RWPE1 (cell line): ENCODE measurements at places on chromosomes 2 and 18.

DNA sequence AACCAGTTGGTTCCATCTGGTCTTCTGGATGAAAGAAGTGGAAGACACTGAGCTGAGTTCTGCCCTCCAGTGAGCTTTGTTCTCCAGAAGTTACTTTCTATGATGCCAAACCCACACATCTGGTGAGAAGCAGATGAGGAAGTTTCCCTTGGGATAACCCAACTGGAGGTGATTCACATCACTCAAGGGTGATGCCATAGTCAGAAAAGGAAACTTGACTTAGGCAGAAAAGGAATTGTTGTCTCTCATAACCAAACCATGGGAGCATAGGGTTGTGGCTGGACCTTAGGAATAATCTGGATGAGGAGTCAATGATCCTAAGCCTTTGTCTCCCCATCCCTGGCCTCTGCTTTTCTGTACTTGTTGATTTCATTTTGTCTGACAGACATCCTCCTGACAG lies 43.7 kb downstream of the CDC42EP3 start:
- DNase-seq: no peak

DNA sequence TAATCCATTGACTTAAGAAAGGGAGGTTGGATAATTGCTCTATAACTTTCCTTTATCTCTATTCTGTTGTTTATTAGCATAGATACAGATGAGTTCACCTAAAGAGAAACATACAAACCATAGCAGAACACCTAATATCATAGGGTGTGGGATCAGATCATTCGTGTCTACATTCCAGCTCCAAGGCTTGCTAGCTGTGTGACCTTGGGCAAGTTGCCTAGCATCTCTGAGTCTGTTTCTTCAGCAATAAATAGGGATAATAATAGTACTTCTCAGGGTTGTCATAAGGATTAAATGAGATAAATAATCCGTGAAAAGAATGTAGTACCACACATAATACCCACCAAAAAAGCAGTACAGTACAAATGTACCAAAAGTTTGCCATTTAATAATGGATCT lies 126.2 kb downstream of the PLB1 start:
- no peak for DNase-seq

DNA sequence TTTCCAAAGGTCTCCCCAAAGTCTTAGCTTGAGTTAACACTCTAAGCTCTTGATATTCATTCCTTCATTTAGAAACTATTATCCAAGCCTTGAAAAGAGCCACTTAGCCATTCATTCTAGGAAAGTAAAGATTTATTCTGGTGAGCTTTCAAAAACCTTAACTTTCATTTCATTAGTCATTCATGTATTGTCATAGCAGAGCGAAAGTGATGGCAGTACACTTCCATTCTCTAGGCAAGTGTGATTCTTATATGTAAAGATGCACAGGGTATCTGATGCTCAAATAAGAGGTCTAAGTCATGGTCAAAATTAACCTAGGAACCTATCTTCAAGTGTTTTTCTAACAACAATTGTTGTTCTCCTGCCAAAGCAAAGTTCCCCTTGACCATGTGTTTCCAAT lies 553.0 kb upstream of the FANCL start:
- DNase-seq: no peak

DNA sequence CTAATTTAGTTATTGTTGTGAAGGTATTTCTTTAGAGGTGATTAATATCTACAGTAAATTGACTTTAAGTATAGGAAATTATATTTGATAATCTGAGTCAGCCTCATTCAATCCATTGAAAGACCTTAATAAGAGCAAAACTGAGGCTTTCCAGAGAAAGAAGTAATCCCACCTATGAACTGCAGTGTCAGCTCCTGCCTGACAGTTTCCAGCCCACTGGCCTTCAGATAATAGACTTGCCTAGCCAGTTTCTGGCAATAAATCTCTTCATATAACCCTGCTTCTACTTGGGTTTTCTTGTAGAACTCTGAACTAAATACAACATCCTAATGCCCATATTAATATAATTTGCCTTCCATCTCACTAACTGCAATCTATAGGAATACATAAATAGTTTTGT lies 437.9 kb upstream of the UBE2E3 start:
- DNase-seq: no peak

- DNase-seq: no peak
Measured at GRCh38 chr2:86420913-86421312, 20.3 kb upstream of the KDM3A start.

DNA sequence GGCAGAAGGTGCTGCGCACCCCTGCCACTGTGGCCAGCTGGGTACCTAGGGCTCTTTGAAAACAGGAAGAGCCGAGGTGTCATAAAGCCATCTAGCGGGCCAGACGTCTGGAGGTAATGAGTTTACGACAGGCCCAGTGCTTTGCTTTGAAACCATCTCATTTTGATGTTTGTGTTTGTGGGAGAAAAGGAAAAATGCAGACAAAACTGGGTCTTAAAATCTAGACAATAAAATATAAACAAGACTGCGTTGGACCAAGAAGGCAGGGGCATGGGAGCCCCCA lies 3.2 kb downstream of the HOXD9 start:
- DNase-seq: no peak

- no peak for DNase-seq
Measured at GRCh38 chr2:59578349-59578748, 975.1 kb downstream of the BCL11A start.

DNA sequence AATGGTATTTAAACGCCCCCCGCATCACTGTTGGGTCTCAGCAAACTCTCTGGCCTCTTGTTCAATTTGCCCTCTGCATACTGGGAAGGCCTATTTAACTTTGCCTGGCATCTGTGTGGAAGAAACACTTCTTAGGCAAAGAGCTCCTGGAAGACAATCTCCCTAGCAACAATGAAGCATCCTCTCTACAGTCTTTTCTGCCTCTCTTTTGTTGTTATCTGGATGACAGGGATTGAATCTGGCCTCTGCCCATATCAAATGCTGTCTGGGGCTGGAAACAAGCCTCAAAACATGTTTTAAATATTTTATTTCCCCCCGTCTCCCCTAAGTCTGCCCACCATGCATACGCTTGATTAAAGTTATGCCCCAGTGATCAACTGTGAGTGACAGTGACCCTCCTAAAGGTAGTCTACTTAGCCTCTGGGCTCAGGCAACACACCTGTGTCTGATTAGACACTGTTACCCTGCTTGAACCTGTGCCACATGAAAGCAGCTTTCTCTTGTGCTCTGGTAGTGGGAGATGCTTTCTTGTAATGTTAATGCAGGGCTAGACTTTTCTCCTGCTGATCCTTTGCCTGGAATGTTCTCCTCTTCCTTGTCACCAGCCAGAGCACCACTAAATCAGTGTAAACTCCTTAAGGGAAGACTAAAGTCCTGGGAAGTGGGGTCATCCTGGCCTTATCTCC lies 34.9 kb downstream of the CDC42EP3 start:
- no peak for DNase-seq

- no peak for DNase-seq
Measured at GRCh38 chr18:35547008-35547605, 34.4 kb upstream of the GALNT1 start.

GRCh38 chr2:17052001-17052400 lies 386.4 kb upstream of the CYRIA start:
- no peak for DNase-seq

DNA sequence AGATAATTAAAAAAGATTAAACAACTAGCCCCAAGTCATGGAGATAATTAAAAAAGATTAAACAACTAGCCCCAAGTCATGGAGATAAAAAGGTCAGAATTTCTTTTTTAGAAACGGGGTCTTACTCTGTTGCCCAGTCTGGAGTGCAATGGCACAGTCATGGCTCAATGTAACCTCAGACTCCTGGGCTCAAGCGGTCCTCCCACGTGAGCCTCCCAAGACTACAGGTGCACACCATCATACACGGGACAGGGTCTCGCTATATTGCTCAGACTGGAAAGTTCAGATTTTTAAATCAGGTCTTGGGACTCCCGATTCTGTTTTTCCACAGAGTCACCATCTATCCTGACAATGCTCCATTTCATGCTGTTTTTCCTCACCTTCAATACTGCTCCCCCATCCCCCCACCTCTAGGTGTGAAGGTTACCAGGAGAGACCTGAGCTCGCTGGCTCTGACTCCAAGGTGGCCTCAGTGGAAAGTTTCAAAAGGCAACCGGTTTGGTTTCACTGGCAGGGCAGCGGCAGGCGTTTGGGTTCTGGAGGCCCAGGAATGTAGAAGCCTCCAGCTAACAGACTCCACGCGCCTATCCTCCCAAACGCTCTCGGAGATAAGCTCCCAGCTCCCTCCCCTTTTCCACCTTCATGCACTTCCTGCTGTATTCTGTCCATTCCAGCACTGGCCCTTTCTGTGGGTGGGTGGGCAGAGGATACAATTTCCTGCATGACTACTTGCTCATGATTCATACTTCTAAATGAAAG lies 2.9 kb upstream of the SEMA4C start:
- DNase-seq: no peak

DNA sequence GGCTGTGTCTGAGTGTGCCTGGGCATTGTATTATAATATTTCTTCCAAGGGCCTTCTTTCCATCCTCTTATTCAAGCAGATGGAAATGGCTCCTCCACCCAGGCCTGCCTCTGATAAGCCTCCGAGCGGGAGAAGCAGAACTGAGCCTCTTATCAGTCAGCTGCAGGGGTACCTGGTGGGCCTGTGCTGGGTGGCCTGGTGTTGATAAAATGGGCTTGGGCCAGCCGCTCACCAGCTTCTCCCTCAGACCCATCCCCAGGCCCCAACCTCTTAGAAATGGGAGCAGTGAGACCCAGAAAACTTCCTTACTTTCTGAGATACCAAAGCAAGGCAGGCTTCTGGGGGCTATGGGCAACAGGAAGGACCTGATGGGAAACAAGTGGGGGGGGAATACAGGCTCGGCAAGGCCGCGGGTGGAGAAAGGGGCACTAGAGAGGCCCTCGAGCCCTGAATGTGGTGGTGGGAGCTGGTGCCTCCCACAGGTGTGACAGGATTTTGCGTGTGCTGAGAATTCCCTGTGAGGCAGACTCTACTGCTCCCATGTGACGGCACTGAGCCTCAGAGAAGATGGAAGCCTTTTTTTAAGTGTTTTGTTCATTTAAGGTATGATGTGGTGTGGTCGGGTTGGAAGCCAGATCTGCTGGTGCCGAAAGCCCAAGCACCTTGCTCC lies 18.3 kb downstream of the GYPC start:
- DNase-seq: no peak

DNA sequence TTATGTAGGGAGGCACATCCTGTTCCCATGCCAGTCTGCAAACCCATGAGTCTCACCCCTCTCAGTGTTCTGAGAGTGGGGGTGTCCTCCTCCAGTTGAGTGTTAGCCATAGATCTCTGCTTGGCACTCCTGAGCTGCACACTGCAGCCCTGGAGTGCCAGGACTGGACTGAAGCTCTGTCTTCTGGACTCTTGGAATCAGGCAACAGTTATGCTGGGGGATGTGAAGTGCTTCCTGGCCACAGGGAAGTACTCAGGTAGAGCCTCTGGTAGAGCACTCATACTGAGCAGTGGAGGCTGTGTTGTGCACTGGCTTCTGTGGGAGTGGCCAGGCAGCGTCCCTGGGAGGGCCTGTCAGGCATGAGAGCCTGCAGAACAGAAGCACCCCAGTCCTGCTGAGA lies 43.0 kb downstream of the SERPINB7 start:
- no peak for DNase-seq

DNA sequence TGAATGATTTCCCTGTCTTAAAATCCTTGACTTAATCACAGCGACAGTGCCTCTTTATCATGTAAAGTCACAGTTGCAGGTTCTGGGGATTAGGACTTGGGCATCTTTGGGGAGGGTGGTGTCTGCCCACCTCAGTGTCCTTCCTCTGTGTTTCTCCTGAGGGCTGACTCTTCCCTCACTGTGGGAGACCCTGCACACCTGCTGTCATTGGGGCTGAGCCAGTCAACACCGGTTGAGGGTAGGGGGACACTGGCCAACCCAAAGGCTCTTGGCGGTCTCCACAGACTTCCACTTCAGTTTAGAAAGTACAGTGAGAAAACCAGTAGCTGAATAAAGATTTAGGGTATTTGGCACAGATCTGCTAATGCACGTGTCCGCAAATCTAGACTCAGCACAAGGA lies 36.9 kb downstream of the AGAP1 start:
- DNase-seq: no peak

- no peak for DNase-seq
Measured at GRCh38 chr18:33421225-33421624, 19.3 kb downstream of the CCDC178 start.

- DNase-seq: peak; percentile 57
Measured at GRCh38 chr2:105537466-105537865, 138.6 kb upstream of the FHL2 start.

GRCh38 chr2:142165790-142166189 lies 35.0 kb upstream of the LRP1B start:
- DNase-seq: peak; percentile 4

GRCh38 chr2:179724403-179724802 lies 137.0 kb downstream of the ZNF385B start:
- no peak for DNase-seq

- DNase-seq: no peak
Measured at GRCh38 chr2:157125685-157126084, 131.8 kb upstream of the GALNT5 start.

DNA sequence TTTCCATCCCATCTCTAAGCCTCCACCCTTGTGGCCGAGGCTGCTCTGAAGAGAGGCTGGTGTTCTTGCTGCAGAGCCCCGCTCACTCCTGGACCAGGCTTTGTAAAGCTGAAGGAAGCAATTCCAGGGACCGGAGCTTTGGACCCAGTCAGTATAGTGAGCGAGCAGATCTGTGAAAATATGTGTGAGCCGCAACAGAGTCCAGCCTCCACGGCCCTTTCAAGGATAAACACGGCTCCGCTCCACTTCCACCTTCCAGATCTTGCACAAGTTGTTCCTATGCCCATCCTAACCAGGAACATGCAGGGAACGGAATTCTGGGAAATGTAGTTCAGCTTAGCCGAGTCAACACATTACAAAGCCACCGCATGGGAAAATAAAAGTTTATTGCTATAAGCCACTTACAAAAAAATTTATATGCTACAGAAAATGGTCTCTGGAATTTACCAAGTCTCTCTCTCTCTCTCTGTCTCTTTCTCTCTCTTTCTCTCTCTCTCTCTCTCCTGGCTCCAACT lies 151.7 kb upstream of the ZNF521 start:
- peak; percentile 8 for DNase-seq

- no peak for DNase-seq
Measured at GRCh38 chr2:125684256-125684655, 971.7 kb upstream of the GYPC start.

GRCh38 chr2:55437515-55438390 lies 18.1 kb upstream of the CCDC88A start:
- DNase-seq: no peak

DNA sequence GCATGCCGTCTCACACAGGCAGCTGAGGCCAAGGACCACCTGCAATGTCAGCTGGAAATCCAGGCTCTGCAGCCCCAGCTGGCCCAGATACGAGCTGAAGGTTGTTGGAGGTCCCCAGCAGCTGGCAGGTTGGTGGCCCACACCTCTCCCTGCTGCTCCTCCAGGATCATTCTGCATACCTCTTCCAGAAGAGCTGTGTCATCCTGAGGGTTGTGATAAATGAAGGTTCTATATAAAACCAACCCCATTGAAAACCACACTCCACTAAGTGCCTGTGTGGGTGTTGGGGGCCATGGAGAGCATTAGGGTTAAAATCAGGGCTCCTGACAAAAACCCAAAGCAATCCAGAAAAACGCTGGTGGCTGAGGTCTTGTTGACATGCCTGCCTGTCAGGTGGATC lies 50.4 kb downstream of the C1QL2 start:
- no peak for DNase-seq

GRCh38 chr18:2880473-2880872 lies 33.7 kb downstream of the EMILIN2 start:
- no peak for DNase-seq

GRCh38 chr2:26346454-26347053 lies at the start of gene ADGRF3:
Gene ADGRF3, minus strand, starts transcription at chr2:26346789. Its CDS starts 555 bp downstream, at chr2:26346234.
- no peak for DNase-seq
